ENCODE measurements at places on chromosomes 6 and 20.

DNA sequence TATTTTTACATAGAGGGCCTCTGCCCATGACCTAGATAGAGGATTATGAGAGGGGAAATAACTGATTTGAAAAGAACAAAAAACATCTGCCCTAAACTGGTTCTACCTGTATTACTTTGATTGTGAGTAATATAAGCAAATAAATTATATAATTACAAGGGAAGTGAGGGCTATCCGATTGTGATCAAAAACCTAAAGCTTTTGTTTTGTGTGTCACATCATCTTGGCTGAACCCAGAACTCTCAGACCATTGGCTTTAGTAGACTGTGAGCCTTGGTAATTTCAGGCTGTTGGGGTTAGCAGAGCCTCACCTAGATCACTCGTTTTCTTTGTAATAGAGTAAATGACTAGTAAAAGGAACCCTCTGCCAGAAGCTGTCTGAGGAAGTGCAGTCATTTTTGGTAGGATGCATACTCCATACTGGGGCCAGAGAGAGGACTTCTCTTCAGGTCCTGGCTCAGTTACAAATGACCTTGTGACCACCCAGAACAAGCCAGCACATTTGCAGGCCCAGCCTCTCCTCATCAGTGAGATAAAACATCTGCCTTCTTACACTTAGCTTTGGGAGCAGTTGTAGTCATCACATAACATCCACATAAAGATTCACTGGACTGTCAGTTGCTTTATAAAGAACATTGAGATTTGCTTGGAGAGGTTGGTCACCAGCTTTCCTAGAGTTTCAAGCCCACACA lies 13.5 kb downstream of the STK35 start:
- no peak for DNase-seq

DNA sequence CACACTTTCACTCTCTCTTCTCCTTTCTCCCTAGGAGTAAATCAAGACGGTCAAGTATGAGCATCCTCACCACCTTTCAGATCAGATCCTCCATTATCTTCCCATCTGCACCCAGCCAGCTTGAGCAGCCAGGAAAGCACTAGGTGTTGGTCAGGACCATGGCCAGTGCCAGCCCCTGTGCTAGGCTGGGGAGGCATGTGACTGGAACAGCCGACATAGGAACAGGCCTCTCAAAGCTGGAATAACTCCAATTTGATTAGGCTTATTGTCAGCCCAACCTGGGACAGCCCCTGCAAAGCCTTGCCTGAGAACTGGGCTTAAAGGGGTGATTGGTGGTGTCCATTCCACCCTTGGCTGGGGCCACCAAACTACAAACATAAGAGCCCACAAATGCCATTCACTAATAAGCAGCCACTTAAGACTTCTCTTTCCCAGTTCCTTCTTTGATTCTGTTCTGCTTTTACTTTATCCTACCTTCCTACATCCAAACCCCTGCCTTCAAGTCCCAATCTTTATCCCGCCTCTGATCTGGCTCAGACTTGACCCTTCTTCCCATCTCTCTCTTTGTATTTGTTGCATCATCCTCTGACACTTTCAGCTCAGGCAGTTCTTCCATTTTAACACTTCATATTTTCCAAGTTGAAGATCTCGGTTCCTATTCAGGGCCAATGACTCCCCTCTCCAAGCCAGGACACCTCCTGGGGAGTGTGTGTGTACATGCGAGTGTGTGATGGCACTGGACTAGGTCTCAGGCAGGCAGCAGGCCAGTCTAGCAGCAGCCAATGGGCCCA lies 4.5 kb upstream of the TREM2 start:
- DNase-seq: no peak

DNA sequence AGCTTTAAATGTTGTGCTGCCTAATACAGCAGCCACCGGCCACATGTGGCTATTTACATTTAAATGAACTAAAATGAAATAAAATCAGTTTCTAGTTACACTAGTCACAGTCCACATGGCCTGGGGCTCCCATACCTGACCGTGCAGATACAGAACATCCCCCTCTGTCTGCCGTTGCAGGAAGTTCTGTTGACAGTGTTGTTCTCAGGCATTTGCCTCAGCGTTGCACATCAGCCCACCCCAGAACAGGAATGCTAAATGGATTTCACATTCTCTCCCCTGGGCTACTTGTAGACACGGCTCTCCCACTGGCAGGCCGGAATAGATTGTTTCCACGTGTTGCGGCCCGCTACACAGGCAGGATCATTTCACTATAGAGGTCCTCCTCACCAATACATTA lies 26.3 kb downstream of the JAG1 start:
- no peak for DNase-seq

- no peak for DNase-seq
Measured at GRCh38 chr6:123658848-123659247, 22.1 kb upstream of the TRDN start.

GRCh38 chr6:35360349-35361138 lies 18.2 kb downstream of the PPARD start:
- DNase-seq: no peak

Data from posterior vena cava (tissue), 2 donors.